Brain microvascular endothelial cell (primary cell): ENCODE measurements at places on chromosomes 6 and 20.

DNA sequence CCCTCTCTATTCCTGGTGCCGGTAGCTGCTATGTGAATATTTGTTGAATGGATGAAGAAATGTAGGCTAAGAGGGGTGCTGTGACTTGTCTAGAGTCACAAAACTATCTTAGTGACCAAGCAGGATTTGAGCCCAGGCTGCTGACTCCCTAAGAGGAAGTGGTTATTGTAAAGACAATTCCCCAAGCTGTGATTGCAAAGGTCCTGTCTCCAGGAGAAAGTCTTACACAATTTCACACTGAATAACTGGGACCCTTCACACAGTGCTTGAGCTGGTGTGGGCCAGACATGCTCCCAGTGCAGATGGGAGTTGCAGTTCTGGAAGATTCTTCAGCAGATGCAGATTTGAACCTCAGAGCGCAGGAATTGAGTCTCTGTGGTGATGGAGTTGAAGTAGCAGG lies 38.1 kb downstream of the IYD start:
- DNase-seq, result no peak

GRCh38 chr20:62066339-62066982 lies 780 bp upstream of the TAF4 start:
- DNase-seq, result no peak

DNA sequence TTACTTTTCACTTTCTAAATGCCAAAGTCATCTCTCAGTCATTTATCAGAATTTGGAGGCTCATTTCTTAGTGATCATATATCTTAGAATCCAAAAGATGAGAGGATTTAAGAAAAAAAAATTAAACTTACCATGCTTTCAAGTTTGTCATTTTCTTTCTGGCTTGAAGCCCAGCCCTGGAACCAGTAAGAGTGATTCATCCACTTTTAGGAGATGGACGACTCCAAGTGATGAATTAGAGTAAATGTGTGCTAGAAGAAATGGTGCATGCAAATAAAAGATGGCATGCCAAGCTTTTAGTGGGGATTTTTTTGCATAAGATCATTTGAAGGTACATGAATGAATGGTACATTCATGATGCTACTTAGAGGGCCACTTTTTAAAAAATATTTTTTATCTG lies 20.1 kb downstream of the PLCB1 start:
- peak; percentile 58 for DNase-seq

- DNase-seq, result no peak
These were observed 81.2 kb upstream of the SASH1 start for GRCh38 chr6:148261470-148261869.

- no peak for DNase-seq
These were observed 169.5 kb upstream of the SNX9 start for GRCh38 chr6:157653521-157653920.

- DNase-seq, result no peak
These were observed 11.0 kb upstream of the RBM38 start for GRCh38 chr20:57380081-57380750.

- no peak for DNase-seq
These were observed 71.5 kb downstream of the NCR2 start for GRCh38 chr6:41406728-41407489.

- peak; percentile 46 for DNase-seq
These were observed 24.1 kb downstream of the CFAP61 start for GRCh38 chr20:20076297-20077065.

DNA sequence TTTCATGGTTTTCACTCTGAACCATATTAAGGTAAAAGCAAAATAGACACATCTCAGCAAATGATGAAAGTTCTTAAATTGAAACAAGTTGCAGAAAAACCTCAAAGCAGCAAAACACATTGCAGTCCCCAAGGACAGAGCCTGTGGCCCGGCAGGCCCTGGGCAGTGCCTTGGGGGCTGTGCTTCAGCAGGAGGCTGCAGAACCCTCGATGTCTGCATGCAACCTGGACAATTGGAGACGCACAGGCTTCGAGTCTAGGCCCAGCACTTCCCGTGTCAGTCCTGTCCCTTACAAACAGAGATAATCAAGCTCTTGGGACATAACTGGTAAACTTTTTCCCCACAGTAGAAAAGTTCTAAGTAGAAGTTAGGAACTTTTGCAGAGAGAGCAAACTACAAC lies 9.2 kb downstream of the PYGB start:
- DNase-seq, result no peak

- no peak for DNase-seq
These were observed 47.0 kb upstream of the PRL start for GRCh38 chr6:22343864-22344263.

- DNase-seq, result no peak
These were observed 193.6 kb downstream of the NFATC2 start for GRCh38 chr20:51348876-51349275.

GRCh38 chr6:159427771-159428170 lies 258.6 kb downstream of the FNDC1 start:
- no peak for DNase-seq

- DNase-seq, result no peak
These were observed 356.2 kb downstream of the GJA1 start for GRCh38 chr6:121791396-121792315.

DNA sequence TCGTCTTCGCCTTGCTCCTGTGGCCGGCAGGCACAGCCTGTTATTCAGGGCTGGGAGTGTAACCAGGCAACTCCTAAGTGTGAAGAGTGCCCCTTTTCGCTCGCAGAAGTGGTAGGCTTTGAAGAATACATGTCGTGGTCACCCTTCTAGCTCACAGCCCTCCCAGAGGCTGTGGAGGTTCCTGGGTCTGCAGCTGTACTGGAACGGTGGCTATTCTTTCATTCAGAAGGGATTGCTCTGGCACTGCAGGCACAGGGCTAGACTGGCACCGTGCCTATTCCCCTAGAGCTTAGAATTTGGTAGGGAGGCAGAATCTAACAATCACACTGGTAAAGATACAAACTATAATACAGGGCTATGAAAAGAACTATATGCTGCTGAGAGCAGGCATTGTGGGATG lies 1.1 kb upstream of the SRSF12 start:
- DNase-seq, result no peak

DNA sequence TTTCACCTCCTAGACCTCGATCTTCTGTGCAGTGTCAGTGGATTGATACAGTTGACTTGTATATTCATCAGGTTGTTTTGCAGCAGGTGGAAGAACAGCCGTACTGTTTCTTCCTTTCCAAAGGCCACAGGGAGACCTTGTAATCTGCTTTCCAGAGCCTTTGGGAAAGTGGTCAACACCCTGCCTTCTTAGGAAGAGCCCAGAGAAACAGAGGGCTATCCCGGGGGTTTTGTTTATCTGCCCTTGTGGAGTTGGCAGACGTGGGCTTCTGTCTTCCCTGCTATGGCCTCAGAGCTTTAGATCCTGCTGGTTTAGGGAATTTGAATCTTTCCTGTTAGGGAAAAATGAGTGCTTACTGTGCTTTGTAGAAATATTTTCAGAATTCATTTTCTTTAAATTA lies 19.6 kb downstream of the STX16 start:
- no peak for DNase-seq

DNA sequence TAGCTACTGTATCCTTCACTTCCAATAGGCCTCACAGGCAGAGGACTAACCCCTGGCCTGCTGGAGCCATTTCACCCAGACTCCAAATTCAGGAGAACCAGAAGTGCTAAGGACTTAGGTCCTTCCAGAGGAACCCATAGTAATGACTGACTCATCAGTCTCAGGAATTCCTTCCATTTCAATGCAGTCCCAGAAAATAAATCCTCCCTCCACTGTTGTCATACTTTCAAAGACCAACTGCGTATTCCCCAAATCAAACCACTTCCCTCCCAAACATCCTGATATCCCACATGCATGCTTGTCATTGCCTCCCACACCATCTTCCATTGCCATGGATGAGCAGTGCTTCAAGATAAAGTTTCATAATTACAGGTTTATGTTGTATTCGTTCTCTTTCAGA lies 31.8 kb upstream of the NT5E start:
- peak; percentile 40 for DNase-seq

DNA sequence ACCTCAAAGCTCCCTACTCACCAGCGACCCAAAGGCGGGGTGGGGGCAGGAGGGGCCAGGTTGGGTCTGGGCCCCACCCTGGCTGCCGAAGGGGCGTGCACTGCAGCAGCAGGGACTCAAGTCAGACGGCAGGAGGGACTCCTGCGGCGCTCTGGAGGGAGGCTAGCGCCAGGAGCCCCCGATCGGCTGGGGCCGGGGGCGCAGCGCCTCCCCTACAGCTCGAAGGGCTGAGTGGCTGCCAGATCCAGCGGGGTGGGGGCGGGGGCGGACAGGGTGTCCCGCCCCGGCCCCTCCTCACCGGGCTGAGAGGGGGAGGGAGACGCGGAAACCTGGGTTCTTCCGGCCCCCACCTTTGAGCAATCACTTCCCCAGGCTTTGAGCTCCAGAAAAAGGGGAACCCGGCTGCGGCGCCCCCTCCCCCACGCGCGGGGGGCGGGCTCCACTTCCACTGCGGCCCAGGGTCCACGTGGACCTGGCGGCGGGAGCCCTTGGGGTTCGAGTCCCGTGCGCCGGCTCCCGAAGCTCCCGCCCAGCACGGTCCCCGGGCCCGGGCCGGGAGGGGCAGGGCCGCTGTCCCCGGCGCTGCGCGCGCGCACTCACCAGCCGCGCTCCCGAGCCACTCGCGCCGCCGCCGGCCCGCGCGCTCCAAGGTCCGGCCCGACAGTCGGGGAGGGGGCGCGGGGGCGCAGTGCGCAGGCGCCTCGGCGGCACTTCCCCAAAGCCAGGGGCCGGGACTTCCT lies at the start of gene RGS19:
TSS of gene RGS19 (minus strand) at position 246 of the 740 bp plus-strand sequence. CDS start 2,632 bp downstream, outside the sequence.
- no peak for DNase-seq

- DNase-seq, result no peak
These were observed 292.5 kb downstream of the FARS2 start for GRCh38 chr6:5553767-5554166.

GRCh38 chr6:90288404-90288803 lies 8.2 kb downstream of the BACH2 start:
- DNase-seq, result peak; percentile 16

DNA sequence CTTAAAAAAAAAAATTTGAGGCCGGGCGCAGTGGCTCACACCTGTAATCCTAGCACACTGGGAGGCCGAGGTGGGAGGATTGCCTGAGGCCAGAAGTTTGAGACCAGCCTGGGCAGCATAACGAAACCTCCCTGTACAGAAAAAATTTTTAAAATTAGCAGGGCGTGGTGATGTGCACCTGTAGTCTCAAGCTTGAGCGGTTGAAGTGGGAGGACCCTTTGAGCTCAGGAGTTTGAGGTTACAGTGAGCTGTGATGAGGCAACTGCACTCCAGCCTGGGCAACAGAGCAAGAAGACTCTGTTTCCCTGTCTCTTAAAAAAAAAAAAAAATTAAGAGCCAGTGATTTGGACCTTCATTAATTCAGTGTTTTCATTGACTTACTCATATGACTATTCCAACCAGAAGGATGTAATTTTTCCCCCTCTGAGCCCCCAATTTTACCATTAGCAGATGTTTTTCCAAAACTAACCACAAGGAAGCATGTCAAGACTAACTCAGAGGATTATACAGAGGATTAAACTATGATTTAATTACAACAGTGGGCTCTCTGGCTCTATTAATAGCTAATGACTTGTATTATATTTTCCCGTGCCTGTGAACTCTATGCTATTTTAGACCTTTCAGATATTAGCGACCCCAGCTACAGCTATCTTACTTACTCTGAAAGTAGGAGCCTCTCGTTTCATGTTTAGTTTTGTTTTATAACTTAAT lies 75.1 kb downstream of the ARID1B start:
- no peak for DNase-seq

GRCh38 chr20:37504404-37505096 lies 16.5 kb upstream of the NNAT start:
- no peak for DNase-seq

- no peak for DNase-seq
These were observed 199.0 kb downstream of the ARHGAP18 start for GRCh38 chr6:129510950-129511349.
